ENCODE measurements at places on chromosomes 16 and 17.

- DNase-seq, result no peak
These were observed 254.2 kb downstream of the KCNJ2 start for GRCh38 chr17:70423562-70423961.

DNA sequence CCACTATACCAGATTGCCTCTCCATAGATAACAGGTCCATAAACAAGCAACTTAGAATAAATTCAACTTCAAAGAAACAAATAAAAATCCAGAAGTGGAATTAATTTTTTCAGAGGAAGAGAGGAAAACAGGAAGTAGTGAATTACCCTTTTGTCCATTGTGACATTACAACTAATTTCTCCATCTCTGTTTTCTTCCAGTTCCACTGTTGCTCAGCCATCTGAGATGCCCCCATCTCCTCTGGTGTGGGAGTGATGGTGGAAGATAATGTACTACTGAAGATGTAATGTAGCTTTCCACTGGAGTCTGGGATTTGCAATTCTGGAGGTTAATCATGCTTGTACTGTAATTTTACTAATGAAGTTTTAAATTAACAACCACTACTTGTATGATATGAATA lies 124.6 kb upstream of the TMEM97 start:
- no peak for DNase-seq

- peak; percentile 81 for DNase-seq
These were observed 1.1 kb upstream of the ZNF263 start for GRCh38 chr16:3282103-3282729.

DNA sequence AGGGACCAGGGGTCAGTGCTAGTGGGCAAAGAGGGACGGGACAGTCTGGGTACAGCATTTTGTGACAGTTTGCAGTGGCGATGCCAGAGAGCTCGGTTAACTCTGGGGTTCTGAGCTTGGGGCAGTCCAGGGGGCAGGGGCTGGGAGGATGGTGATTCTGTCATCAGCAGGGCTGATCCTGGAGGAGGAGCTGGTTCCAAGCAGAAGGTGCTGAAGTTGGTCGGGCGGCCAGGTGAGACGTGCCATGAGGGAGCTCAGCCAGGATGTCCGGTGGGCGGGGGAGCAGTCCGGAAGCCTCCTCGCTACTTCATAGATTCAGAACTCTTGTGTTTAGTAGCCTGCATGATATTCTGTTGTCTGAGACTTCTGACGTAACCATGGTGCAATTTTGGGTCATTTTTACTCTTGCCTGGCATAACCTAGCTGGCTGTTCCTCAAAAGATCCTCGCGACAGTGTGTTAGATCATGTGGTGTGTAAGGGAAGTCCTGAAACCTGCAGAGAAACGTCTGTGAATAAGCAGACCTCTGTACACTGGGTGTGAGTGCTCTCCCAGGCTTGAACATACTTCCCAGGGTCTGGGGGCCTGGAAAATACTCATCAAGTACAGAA lies 122.0 kb downstream of the CLEC16A start:
- no peak for DNase-seq

- no peak for DNase-seq
These were observed 181.6 kb upstream of the CACNG3 start for GRCh38 chr16:24074574-24074973.

DNA sequence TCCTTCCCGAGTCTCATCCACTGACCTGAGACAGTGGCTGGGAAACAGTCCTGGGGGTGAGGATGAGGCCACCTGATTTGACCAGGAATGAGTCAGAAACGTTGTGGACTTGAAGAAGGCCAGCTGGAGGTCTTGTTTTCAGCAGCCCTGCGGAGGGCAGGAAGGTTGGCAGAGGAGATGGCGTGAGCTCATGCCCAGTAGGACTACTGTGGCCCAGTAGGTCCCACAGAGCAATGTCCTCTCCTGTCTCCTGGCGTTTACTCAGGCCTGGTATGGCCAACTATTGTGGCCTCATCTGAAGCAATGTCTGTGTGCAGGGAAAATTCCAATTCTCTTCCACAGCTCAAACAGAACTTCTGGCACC lies 84.1 kb upstream of the DNAJA2 start:
- DNase-seq, result no peak

DNA sequence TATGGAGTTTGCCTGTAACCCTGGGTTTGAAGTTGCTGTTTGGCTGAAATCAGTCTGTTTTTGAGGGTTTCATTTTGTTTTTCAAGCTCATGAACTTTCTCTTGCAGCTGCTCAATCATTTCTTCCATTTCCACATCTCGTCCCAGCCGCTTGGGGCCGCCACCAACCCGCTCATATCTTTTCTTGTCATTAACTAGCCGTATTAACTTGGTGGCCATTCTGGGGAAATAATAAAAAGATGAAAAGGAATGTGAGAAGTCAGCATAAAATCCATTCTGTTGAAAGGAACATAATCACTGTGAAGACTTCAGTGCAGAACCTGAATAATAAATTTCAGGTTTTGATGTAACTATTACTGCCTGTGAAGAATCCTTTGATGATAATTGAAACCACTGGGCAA lies 11.5 kb downstream of the RPGRIP1L start:
- DNase-seq, result no peak

DNA sequence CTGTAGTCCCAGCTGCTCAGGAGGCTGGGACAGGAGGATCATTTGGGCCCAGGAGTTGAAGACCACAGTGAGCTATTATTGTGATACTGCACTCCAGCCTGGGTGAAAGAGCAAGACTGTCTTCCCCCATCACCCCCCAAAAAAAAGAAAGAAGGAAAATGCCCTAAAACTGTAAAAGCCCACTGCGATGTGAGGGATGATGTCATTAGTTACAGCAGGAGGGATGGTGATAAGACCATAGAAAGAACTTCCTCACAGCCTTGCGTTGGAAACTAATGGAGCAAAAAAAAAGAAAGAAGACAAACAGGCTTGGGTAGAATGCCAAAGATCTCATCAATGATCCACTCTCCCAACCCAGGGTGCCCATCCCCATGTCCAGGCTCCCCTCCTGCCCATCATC lies 18.7 kb downstream of the ZNF385C start:
- DNase-seq, result no peak

Data from NCI-H345 (cell line).